ENCODE measurements at places on chromosomes 7 and 10. TPM values are rescaled to one million over a fixed set of nuclear protein-coding genes. Genes with fewer than 3 reads are reported as not detected.

Gene REPIN1
- 48.1 TPM for total RNA-seq

Gene SMKR1
- not detected for total RNA-seq

Gene HPS6
- total RNA-seq: 38.6 TPM

Gene CCDC172
- not detected for total RNA-seq

Gene C10orf53
- total RNA-seq: not detected

Gene LRRC18
- not detected for total RNA-seq

Gene HOXA7
- not detected for total RNA-seq

Gene GPR37
- total RNA-seq: 0.36 TPM

Gene TMEM213
- total RNA-seq: not detected

Gene BET1
- 53.6 TPM for total RNA-seq

Gene SHH
- total RNA-seq: not detected

Gene SPDYE5
- total RNA-seq: not detected

Gene PALD1
- 5.3 TPM for total RNA-seq

Gene MICU1
- total RNA-seq: 36.0 TPM

Gene COX15
- total RNA-seq: 28.5 TPM

Gene CPXM2
- total RNA-seq: 2.1 TPM

Gene MYH16
- total RNA-seq: not detected

Gene H2AZ2
- total RNA-seq: 139 TPM

Gene TRIL
- 0.72 TPM for total RNA-seq

Gene SEC61A2
- total RNA-seq: 5.8 TPM

Gene PALS2
- 8.8 TPM for total RNA-seq

Gene SND1
- 252 TPM for total RNA-seq

Gene NODAL
- not detected for total RNA-seq

Gene PTPRN2
- 4.2 TPM for total RNA-seq

Gene ANKRD61
- not detected for total RNA-seq

Gene UNC5B
- total RNA-seq: 54.9 TPM

Gene FEZF1
- total RNA-seq: not detected

Gene TDRD1
- 0.16 TPM for total RNA-seq

Gene HTR7
- 2.4 TPM for total RNA-seq

Gene PRLHR
- total RNA-seq: not detected

Gene CCL26
- not detected for total RNA-seq

Gene GNGT1
- total RNA-seq: not detected

Gene NEBL
- total RNA-seq: 3.2 TPM

Gene PODXL
- total RNA-seq: 10.9 TPM

Gene BAZ1B
- total RNA-seq: 24.2 TPM

Gene CALHM2
- 87.0 TPM for total RNA-seq

Gene NME8
- total RNA-seq: not detected

Gene CYP2C19
- not detected for total RNA-seq

Gene GATA3
- total RNA-seq: not detected
